ENCODE measurements at places on chromosomes 13 and 19. TPM values are rescaled to one million over a fixed set of nuclear protein-coding genes. Genes with fewer than 3 reads are reported as not detected.
A peak's percentile ranks its signal among the peaks of the same experiment; 100 is the strongest.

- DNase-seq: no peak
These were observed 7.2 kb downstream of the RNASEH2B start for GRCh38 chr13:50916701-50917184.

DNA sequence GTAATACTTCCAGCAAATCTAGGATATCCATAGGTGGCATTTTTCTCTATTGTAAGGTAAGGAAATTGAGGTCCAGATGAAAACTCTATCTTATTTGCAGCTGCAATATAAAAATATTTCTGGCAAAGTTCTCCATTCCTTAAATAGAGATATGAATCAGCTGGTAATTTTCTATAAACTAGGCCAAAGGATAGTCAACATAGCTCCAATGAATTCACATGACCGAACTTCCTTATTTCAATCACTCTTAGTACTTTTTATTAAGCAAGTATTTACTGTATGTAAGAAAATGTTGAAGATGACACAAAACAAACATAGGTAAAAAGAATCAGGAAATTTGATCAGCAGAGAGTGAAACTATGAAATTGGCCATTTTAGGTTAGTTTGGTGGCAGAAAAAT is 13.0 kb upstream of the LCP1 start:
- DNase-seq: no peak

GRCh38 chr13:43185226-43185625 is 161.8 kb downstream of the DNAJC15 start:
- no peak for DNase-seq

- DNase-seq: no peak
These were observed 1.6 kb downstream of the JOSD2 start for GRCh38 chr19:50509366-50509765.

DNA sequence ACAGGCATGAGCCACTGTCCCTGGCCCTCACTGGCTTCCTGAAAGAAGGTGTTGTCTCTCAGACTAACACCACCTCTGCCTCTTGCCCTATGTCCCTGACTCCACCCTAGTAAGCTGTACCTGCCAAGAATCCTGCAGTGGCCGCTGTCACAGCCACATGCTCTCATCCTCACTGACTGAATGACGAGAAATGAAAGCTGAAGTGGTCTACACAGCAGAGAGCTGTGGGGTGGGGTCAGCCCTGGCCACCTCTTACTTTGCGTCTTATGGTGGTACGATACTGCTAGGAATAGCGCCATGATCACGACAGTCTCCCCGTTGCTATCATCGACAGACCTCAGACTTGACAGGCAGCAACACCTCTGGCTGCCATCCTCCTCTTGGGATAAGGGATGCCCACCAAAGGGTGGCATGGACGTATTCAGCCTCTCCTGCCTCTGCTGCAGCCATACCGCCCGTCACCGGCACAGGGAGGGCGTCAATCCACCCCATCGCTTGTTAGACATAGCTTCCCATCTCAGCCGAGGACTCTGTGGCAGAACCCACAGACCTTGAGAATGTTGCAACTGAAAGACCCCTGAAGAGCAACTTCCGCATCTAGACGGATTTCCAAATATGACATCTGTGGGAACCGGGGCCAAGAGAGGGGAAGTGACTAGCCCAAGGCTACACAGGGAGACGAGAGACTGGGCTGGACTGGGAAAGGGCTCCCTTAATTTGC is 809 bp downstream of the MYO1F start:
- DNase-seq: no peak

DNA sequence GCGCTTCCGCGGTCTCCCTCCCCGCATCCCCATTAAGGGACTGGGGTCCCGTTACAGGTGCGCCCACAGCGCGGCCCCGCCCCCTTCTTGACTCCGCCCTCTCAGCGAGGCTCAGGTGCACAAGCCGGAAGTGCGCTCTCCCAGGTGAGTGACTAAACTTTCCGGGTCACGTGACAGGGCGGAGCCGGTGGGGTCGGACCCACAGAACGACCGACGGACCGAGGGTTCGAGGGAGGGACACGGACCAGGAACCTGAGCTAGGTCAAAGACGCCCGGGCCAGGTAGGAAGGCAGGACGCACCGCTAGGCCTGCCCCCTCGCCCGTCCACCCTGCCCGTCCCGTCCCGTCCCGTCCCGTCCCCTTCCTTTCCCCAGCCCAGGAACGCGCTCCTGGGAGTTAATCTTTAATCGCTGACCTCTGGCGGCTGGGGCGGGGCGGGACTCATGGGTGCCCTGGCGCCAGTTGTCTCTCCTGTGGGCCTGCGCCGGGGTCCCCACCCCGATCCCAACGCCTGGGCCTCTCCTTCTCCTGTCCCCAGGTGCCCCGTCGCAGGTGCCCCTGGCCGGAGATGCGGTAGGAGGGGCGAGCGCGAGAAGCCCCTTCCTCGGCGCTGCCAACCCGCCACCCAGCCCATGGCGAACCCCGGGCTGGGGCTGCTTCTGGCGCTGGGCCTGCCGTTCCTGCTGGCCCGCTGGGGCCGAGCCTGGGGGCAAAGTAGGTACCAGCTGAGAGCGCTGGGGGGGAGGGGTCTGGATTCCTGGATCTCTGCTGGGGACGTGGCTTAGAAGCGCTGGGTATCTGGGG is at the start of gene CRB3:
TSS of gene CRB3 (plus strand) at position 202 of the 804 bp plus-strand sequence. CDS start at position 633, 431 bp downstream.
- DNase-seq: no peak

- DNase-seq: no peak
These were observed 371.9 kb downstream of the KCNRG start for GRCh38 chr13:50387051-50387581.

DNA sequence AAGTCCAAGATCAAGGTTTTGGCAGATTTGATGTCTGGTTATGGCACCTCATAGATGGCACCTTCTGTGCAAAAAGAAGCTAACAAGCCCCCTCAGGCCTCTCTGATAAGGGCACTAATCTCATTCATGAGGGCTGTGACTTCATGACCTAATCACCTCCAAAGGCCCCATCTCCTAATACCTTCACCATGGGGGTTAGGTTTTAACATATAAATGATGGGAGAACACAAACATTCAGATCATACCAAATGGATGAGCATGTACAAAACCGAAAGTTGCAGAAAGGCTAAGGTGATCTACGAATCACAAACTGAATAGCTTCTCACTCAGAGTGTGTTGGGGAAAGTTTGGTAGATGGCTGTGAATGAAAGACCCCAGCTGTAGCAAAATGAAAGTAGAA is 217.4 kb downstream of the TBC1D4 start:
- no peak for DNase-seq

DNA sequence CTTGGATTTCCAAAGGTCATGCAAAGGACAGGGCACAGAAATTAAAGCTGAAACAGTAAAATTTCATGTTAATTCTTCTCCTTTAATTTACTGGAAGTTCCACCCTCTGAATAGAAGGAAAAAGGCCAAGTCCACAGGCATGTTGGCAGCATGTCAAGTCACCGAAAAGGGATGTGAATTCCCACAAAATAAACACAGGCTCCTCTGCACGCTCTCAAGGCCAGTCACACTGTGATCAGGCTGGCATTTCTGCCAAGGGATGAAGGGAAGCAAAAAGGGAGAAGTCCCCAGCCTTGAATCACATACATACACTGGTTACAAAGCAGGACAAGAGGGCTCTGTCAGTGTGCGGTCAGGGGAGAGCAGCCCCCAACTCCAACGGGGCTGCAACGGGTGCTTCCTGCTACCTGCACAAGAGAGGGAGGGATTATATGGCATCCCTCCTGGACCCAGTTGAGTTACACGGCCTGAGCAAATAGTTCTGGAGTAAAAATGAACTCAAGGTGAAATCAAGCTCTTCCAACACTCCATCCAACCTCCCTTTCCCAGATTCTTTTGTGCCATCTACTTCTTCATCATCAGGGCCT is 6.9 kb downstream of the DCLK1 start:
- peak; percentile 52 for DNase-seq

- no peak for DNase-seq
These were observed 20.1 kb downstream of the RASL11A start for GRCh38 chr13:27290715-27291114.

DNA sequence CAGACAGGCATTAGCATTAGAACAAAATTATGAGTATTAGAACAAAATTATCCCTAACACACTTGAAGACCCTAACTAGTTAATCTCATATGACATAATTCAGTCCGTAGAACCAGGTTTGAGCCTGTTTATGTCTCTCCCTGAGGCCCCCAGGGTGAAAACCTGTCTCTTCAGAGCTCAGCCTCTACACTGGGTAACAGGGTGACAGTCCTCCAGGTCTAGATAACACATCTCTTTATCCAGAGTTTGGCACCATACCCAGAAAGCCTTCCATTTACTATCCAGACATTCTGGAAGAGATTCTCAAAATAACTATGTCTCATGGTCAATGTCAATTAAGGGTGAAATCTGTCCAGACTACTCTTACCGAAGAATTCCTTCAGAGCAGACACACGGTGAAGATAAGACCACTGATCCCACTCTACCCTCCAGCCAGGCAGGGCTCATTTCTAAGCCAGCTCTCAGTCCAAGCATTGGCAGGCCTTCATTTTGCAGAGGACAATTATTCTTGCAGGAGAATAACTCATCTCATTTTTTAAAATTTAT is 1195.3 kb downstream of the EFNB2 start:
- no peak for DNase-seq

- no peak for DNase-seq
These were observed 43.1 kb downstream of the ZNF611 start for GRCh38 chr19:52691737-52692136.

Gene KLHL1
- 0.34 TPM for total RNA-seq

Gene ADGRE1
- not detected for total RNA-seq

Gene TMEM145
- not detected for total RNA-seq

Gene S1PR4
- total RNA-seq: not detected

Gene AP2S1
- 287 TPM for total RNA-seq

Gene NLRP7
- not detected for total RNA-seq

Gene ZNF723
- not detected for total RNA-seq

Gene TRIM13
- total RNA-seq: 26.4 TPM

All from glomerular endothelial cell (primary cell).